Renal cortical epithelial cell (primary cell): ENCODE measurements at places on chromosomes 11 and 22. TPM values are rescaled to one million over a fixed set of nuclear protein-coding genes. Genes with fewer than 3 reads are reported as not detected.

GRCh38 chr22:25563761-25564319 lies 635 bp upstream of the GRK3 start:
- no peak for DNase-seq

DNA sequence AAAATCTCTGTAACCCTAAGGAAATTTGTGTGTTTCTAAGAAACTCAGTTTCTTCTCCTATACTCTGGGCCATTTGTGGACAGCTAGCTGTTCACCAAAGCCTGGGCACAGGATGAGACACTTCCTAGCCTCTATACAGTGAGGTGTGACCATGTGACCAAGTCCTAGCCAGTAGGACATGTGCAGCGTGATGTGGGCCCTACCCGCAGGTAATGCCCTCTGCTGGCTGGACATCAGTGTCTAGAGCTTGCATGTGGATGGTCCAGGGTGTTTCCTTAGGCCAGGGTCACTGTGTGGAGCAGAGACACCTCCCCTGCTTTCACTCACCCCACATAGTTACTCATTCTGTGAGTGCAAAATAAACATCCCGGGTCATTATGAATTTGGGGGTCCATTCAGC lies 100.5 kb downstream of the LARGE1 start:
- no peak for DNase-seq

DNA sequence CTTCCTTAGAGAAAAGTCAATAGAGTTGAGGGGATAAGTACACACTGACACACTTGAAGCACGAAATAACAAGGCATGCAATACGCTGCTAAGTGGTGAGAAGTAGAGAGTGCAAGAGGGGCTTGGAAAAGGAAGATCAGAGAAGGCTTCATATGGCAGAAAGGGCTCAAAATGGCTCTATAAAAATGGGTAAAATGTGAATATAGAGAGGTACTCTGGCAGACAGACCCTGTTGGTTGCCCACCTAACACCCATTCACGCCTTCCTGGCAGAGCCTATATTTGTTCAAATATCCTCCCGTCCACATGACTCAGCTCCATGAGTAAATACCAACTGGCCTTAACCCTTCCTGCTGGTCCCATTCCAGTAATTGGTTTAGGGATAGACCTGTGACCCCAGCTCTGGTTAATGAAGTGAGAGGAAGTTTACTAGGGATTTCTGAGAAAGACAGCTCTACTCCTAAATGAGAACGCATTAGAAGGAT lies 38.9 kb upstream of the CCDC34 start:
- DNase-seq: peak; percentile 64

DNA sequence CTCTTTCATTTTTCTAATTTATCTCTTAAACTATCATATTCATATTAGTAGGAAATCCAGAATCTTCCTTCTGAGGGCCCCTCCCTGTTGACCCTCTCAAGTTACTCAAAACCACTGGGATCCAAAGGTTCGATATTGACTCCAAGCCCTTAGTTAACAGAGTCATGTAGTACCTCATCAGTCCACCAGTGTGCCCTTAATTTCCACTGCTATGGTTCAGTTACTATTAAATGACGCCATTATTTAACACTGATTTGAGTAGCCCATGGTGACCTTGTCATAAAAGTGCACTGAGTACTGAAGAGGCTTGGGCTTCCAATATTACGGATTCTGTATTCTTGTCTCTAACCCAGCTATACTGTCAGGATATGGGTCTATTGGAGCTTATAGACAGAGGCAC lies 91.9 kb upstream of the MS4A8 start:
- no peak for DNase-seq

DNA sequence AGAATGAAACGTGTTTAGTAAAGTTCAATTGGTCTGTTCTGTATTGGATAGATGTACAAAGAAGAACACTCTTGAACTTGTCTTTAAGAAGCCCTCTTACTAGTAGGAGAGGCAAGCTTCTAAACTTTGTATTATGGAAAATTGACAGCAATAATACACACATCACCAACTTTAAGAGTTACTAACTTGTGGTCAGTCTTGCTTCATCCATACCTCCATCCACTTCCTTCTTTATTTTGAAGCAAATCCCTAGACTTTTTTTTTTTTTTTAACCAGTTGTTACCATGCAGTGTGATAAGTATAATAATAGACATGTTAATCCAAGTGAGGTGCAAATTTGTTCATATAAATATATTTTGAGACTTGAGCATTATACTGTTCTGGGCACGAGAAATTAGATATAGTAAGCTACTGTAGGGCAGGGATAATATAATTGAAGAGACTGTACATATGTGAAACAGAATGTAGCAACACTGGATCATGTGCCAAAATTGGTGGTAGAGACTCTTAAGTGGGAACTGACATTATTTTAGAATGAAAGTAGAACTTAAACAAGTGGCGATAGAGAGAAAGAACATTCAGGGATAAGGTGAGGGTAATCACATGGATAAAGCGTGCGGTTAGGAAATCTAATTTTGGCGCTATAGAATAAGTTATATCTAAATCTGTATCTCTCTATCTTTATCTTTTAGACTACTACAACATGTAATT lies 6.5 kb downstream of the FAR1 start:
- DNase-seq: peak; percentile 20

DNA sequence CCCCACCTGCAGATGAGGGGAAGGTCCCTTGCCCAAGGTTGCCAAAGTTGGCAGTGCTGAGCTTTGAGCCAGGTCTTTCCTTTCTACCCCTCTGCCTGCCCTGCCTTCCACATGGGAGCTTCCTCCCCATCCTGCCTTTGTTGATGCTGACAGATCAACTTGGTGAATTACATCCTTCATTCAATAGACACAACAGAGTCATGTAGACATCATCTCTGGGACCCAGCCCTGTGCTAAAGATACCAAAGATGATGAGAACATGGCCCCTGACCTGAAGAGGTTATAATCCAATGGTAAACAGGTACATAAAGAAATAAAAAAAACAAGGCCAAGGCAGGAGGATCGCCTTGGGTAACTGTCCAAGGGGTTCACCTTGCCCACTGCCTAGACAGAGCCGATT lies 42.4 kb upstream of the MAPK1 start:
- no peak for DNase-seq

- no peak for DNase-seq
These were observed 165.9 kb downstream of the NAV2 start for GRCh38 chr11:19878520-19878919.

DNA sequence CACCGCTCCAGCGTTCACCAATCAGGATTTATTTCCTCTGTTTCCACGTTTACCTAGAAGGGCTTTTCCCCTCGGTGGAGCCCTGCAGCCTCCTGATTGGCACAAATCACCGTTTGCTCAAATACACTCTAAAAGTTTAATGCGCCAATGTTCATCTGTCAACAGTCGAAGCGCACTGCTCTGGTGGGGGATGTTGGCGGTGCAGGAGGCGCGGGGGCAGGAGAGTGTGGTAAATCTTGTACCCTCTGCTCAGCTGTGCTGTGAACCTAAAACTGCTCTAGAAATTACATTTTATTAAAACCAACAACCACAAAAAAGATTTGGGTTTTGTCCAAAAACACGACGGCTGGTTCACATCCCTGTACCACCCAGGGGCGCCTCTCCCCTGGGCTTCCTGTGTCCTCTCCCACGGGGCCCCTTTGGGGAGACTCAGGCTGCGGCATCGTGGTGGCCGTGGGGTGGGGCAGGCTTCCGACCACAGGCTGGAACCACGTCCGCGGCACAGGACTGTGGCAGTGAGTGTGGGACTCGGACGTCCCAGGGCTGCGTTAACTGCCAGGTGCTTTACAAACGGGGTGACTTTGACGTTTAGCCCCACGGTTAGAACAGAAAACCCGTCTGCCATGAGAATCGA lies 13.5 kb downstream of the TTLL8 start:
- DNase-seq: no peak

Gene BATF2
- 1.1 and 1.6 TPM in 2 replicates for total RNA-seq

Gene DUSP8
- total RNA-seq: 1.9 and 9.0 TPM in 2 replicates

Gene CASTOR1
- 9.8 and 13.0 TPM in 2 replicates for total RNA-seq

Gene MIOX
- total RNA-seq: 0.10 and 1.7 TPM in 2 replicates

Gene VSIG10L2
- not detected in 2 replicates for total RNA-seq
